Kidney capillary endothelial cell (primary cell): ENCODE measurements at places on chromosomes 12 and 14.

- no peak for DNase-seq
Observed at GRCh38 chr14:24064091-24064795, 7.1 kb upstream of the CPNE6 start.

DNA sequence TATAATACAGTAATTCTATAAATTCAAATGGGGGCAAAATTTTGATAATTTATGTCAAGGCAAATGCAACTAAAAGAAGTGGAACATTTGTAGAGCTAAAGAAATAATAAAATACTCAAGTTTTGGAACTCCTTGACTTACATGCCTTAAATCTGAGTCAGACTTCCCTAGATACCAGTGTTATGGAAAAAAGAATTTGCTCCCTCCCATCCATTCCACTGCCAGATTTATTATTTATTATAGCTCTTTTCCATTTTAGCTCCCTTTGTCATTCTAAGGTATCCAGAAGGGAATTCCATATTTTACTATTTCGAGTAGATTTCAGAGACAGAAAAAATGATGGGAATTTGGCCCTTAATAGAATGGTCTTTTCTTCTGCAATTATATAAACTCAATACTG lies 44.0 kb downstream of the RHOJ start:
- peak; percentile 51 for DNase-seq

DNA sequence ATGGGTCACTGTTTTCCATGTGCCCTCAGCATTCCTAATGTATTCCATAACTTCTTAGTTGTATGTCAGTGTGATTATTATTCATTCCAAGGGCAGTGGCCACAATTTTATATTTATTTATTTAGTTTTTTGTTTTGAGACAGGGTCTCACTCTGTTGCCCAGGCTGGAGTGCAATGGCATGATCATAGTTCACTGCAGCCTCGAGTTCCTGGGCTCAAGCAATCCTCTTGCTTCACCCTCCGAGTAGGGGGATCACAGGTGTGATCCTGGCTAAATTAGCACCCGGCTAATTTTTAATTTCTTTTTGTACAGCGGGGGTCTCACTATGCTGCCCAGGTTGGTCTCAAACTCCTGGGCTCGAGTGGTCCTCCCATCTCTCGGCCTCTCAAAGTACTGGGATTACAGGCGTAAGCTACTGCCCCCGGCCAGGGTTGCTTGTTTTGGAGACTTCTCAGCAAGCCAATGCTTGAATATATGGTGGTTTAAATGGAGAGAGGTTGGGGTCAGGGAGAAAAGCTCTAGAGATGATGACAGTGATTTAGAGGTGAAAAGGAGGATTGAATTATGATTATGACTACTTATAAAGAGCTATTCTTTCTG lies 7.6 kb downstream of the GPRC5A start:
- DNase-seq = no peak

- DNase-seq = no peak
Observed at GRCh38 chr14:77185093-77185465, 3.5 kb downstream of the TMEM63C start.

DNA sequence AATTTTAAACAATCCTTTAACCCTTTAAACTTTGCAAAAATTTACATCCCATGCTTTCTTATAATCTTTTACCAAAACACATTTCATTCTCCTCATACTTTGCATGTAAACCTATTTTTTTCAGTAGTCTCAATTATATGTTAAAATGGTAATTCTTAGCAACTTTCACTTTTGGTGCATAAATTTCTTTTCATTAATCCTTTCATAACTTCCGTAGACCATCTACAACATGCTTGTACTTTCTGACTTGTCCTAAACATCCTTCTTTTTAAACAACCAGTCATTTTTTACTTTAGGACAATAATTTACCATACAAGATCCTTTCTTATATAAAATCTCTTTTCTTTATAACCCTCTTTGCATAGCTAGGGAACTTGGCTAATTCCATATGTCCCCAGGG lies 19.5 kb downstream of the CCDC91 start:
- DNase-seq = no peak

GRCh38 chr12:110627500-110628195 lies 13.7 kb downstream of the TCTN1 start:
- DNase-seq = no peak

DNA sequence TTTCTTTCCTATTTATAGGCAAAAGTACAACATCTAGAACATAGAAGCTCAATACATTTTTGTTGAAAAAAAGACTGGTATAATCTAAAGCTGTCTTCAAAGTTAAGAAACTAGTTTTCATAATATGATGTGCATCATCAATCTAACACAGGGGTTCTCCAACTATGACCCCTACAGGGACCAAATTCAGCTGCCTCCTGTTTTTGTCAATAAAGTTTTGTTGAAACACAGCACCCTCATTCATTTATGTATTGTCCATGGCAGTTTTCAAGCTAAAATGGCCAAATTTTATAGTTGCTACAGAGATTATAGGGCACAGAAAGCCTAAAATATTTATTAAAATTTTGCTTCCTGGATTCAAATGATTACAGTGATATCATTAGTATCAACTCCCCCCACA lies 452.9 kb downstream of the CCER1 start:
- no peak for DNase-seq

- no peak for DNase-seq
Observed at GRCh38 chr12:112533528-112533927, 114.8 kb downstream of the PTPN11 start.

DNA sequence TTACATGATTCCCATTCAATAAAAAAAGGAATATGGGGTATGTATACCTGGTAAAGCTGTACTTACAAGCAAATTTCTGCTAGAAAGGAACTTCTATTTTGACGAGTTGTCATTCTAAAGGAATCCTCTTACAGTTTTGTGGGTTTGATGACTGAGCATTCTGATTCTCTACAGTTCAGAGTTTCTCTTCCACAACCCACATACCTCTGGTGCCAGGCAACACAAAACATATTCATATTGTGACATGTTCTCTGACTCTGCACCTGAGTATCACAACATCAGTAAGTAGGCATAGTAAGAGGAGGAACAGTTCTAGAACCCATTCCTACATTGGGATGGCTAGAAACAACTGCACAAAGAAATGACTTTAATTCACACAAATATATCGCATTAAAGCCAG lies 636.6 kb downstream of the MED13L start:
- no peak for DNase-seq

GRCh38 chr12:113831016-113831415 lies 135.1 kb downstream of the RBM19 start:
- DNase-seq = peak; percentile 27

DNA sequence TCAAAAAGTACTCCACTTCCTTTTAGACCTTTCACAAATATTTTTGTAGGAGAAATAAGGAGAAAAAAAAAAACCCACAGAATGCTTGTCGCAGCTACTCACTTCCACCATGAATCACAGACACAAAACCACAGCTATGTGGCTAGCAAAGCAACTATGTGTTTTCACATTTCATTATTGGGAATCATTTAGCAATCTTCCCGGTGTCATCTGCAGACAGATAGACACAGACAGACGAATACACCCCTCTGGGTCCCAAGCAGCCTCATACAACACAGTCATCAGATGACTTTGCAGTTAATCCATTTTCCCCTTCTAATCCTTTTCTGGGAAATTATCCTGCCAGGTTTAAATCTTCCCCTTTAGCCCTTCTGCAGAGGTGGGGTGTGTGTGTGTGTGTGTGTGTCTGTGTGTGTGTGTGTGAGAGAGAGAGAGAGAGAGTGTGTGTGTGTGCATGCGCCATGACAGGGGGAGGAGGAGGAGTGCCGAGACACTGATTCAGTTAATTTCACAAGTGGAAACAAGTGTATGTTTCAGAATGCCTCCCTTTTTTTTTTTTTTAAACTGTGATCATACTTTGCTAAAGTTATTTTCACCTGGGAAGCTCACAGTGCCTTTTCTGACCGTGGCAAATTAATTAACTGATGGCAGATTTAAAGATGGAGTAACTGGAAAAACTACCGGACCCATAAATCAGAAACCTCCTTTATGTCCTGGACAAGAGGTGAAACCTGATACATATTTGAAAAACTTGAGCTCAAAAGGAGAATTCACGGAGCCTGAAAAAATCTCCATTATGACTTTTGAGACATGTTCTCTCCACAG lies 39.9 kb downstream of the LTBP2 start:
- DNase-seq = peak; percentile 88

- no peak for DNase-seq
Observed at GRCh38 chr12:28535216-28535615, 345.0 kb downstream of the CCDC91 start.

GRCh38 chr12:19847294-19848059 lies 408.2 kb downstream of the AEBP2 start:
- DNase-seq = no peak

- peak; percentile 64 for DNase-seq
Observed at GRCh38 chr12:96103067-96103644, 67.8 kb upstream of the LTA4H start.

DNA sequence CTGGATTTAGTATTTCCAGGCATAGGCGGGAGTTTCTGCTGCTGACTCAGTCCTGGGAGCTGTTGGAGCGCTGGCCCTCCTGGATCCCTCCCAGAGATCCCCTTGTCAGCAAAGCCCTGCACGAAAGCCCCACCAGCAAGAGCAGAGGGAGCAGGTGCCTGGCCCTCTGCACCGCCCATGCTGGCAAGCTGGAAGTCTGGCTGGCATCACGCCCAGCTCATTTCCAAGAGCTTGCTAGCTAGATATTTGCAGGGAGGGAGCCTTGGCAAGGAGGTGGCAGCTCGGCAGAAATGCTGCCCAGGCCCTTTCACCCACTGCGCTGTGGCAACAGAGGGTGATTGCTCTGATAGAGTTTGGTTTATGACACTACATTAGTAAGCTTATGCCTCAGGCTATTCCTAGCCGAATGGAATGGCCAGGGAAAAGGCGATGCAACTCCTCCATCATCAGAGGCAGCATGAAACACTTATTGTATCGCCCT lies 193.9 kb downstream of the EMP1 start:
- no peak for DNase-seq

- DNase-seq = no peak
Observed at GRCh38 chr14:35235840-35236239, 56.3 kb upstream of the PSMA6 start.

DNA sequence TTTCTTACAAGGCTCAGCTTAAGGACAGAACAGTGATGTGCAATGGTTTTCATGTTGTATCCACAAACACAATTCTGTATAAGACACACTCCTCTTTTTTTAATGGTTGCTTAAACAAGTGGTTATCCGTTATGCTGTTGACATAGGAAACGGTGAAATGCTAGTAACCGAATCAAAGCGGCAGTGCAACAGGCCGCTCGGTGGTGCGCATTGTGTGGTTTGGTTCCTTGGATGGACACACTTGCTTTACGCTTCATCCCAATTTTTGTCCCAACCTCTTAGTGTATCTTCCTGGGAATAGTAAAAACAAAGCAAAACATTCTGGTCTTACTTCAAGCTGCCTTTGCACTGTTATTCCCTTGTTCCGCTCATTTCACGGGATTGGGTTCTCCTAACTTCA lies 650 bp upstream of the PTGER2 start:
- no peak for DNase-seq

DNA sequence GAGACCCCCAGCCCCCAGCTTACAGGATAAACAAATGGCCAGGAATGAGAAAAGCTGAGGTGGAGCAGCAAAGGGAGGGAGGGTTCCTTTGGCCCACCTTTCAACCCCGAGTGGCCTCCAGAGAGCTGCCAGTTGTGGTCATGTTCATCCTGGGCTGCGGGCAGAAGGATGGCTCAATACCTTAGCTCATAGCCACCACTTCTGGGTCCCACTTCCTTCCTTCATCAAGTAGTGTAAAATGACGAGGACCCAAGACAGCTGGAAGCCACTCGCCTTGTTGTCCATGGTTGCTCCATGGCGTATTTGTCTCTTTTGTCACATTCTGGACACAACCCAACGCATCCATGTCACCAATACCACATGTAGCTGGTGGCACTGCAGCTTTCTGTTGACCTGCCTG lies 24.2 kb downstream of the CRACR2A start:
- no peak for DNase-seq

- DNase-seq = no peak
Observed at GRCh38 chr14:75609116-75609515, 30.7 kb downstream of the FLVCR2 start.

DNA sequence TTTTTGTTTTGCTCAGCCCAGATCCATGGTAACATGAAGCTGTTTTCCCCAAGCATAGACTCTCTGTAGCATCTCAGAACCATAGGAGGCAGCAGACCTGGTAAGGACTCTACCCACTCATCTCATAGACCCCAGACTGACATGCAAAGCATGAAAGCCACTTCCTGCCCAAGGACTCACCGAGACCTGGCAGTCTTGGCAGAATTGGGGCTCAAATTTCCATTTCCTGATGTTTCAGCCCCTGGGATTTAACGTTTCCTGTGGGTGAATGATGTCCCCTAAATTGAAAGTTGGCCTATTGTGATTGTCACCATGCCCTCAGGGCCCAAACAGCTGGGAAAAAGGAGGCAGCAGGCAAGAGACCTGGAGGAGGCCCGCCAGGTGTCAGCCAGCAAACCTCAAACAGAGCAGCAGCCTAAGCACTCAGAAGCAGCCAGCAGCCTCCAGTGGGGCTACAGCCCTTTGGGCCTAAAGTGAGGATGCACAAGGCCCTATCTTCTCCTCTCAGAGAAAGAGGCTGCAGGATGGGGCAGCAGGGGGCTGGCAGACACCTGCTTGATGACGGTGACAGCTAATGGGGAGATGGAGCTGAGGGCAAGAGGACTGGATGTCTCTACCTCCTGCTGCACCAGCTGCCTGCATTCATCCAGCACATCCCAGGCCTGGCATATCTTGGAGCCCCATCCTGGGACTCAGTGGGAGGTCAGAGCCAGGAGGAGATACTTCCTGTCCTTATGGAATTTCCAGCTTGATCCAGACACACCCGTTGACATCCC lies 8.5 kb downstream of the KRT85 start:
- no peak for DNase-seq

GRCh38 chr12:96522690-96523089 lies 33.3 kb downstream of the CFAP54 start:
- DNase-seq = no peak

DNA sequence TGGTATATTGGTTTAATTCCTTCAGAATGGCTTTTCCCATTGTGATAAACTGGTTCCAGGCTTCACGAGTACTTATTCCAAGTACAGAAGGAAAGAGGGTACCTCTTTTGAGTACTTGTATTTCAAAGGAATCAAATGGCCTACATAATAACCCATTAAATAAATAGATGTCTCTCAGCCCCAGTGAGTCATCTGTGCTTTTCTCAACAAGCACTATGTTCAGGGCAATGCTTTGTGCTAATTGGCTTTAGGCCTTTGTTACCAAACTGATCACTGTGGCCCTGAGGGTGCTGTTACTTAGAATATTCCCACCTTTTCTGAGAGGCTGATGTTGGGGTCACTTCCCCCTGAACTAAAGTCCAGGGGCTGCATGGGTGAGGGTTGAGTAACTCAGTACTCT lies 107.1 kb downstream of the LRRK2 start:
- no peak for DNase-seq

GRCh38 chr14:54739514-54739913 lies 163.1 kb downstream of the GCH1 start:
- no peak for DNase-seq

GRCh38 chr12:125069616-125070015 lies 4.4 kb downstream of the AACS start:
- no peak for DNase-seq

GRCh38 chr14:20732477-20732876 lies 13.2 kb upstream of the EDDM3A start:
- no peak for DNase-seq

GRCh38 chr12:28158353-28158752 lies 31.9 kb upstream of the CCDC91 start:
- no peak for DNase-seq
